ENCODE measurements at places on chromosomes 5 and 9.

DNA sequence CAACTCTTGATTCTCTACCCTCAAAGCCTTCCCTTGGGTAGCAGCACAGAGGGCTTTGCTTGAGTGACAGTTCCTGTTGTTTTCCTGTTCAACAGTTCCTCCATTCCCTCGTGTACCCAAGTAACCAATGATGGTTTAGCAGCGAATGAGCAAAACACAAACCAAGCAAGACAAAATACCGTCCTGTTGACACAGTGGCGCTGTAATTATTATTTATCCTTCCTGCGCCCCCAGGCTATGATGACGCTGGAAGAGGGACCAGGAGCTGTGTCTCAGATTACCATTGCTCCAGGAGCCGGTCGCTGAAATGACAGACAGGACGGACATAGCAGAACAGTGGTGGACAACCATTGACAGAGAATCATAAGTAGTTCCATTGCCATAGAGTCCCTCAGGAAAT lies 154.8 kb downstream of the GADD45G start:
- DNase-seq = peak; percentile 28

DNA sequence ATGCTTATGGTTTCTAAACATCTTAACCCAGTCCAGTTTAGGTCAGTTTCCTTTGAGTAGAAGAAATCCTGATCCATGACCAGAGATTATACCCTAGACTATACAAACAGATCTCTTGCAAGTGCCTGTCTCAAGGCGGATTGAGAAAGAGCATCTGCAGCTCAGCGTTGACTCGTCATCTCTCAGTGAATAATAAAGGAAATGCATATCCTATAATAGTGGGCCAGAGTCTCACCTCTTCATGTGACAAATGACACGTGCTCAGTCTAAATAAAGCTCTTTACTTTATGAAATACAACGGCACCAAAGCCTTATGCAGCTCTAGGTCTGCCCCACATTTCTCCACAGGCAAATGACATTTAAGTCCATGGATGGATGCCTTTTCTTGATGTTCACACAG lies 179.4 kb upstream of the NR3C1 start:
- no peak for DNase-seq

GRCh38 chr5:154865466-154866184 lies 7.2 kb downstream of the CNOT8 start:
- DNase-seq = no peak

- no peak for DNase-seq
Observed at GRCh38 chr5:107541400-107541799, 129.3 kb downstream of the EFNA5 start.

- DNase-seq = no peak
Observed at GRCh38 chr9:91182429-91183225, 179.1 kb downstream of the AUH start.

GRCh38 chr9:110432253-110432652 lies 94.6 kb upstream of the TXNDC8 start:
- no peak for DNase-seq

- DNase-seq = peak; percentile 81
Observed at GRCh38 chr5:123089914-123090660, 1.0 kb downstream of the PRDM6 start.

GRCh38 chr9:128683340-128684064 lies 5.5 kb upstream of the SET start:
- DNase-seq = peak; percentile 84

DNA sequence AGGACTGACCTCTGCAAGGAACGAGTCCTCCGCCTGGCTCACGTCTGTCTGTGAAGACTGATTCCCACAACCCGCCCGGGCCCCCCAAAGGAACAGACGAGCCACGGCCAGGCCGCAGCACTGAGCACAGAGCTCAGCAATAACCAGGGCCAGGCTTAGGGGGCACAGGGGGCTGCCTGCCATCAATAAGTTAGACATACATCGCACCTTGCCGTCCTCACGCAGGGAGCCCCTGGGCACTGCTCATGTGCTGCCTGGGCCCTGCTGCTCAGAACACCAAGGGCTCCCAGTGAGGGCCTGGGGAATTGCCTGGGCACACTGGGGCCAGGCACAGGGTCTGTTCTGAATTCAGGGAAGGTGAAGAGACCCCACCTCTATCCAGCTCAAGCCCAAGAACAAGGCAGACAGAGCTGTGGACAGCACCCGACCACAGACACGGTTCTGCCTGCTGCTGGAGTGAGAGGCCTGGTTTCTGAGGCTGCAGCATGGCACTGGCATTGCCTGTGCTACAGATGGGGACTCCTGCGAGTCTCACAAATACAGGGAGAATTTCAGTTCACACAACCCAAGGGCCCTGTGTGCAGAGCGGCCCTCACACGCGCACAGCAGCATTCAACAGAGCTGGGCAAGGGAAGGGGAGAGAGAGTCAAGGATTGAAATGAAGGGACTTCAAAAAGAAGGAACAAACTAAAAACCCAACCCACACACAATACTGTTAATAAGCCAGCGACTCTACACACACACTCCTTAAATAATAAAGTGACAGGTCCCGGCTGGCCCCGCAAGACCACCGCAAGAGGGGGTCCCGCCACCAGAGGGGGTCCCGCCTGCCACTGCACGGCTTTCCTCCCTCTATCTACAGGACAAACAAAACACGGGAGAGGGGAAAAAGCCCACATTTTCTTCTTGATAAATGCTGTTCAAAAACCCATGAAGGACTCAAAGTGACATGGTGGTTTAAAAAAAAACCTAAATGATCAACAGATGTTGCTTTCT lies 32.0 kb downstream of the PRRT1B start:
- DNase-seq = no peak

GRCh38 chr9:120876842-120877240 lies at the start of gene PHF19:
PHF19 (minus strand) TSS chr9:120877188; CDS start chr9:120874741, 2,447 bp downstream.
- peak; percentile 84 for DNase-seq

- no peak for DNase-seq
Observed at GRCh38 chr5:68334553-68334886, 119.0 kb downstream of the PIK3R1 start.

DNA sequence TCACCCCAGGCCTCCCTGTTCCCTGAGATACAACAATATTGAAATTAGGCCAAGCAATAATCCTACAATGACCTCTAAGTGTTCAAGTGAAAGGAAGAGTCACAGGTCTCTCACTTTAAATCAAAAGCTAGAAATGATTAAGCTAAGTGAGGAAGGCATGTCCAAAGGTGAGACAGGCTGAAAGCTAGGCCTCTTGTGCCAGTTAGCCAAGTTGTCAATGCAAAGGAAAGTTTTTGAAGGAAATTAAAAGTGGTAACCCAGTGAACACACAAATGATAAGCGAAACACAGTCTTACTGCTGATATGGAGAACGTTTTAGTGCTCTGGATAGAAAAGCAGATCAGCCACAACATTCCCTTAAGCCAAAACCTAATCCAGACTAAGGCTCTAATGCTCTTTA lies 39.8 kb downstream of the PTAR1 start:
- no peak for DNase-seq

DNA sequence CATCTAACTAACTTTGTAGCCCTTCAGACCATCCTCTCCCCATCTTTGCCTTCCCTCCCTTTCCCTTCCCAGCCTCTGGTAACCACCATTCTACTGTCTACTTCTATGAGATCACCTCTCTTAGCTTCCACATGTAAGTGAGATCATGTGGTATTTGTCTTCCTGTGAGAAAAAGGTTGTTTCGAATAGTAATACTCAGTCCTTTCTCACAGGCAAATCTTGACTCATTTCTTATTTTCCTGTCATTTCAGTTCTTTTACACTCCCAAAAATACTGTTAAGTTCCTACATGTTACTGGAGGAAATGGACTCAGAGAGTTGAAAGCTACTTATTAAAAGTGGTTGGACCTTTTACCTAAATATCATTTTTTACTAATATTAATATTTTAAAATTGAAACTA lies 82.1 kb downstream of the SLF1 start:
- no peak for DNase-seq

- no peak for DNase-seq
Observed at GRCh38 chr5:171128136-171128535, 180.9 kb upstream of the TLX3 start.

DNA sequence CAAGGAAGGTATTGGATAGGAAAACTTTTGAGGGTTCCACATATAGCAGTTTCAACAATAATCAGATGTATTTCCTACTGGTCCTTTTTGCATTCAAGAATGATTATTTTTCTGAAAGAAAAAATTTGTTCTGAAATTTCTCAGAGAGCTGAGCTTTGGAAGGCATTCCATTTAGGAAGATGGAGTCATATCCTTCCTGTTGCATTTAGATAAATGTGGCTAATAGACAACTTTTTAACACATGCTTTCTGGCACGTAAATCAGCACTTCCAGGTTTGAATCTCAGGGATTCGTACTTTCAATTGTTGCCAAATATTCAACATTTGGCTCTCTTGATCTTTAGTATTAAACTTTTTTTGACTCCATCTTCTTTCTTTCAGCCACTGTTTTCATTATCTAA lies 24.8 kb upstream of the TLR4 start:
- DNase-seq = no peak

DNA sequence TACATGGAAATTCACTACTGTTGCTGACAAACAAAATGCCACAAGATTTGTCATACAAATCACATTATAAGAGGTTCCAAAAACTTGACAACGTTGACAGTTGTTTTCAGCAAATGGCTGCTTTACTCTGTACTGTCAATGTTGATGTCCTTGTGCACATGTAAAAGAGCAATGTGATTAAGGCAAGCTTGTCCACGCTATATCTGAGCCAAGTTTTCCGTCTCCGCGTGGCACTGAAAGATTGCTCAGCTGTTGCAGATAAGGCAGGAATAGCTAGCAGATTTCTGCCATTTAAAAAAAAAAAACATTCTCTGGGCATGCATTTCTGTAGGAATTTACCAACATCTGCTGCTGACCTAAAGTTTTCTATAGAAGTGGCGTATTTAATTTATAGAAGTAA lies 46.4 kb upstream of the MEF2C start:
- no peak for DNase-seq

DNA sequence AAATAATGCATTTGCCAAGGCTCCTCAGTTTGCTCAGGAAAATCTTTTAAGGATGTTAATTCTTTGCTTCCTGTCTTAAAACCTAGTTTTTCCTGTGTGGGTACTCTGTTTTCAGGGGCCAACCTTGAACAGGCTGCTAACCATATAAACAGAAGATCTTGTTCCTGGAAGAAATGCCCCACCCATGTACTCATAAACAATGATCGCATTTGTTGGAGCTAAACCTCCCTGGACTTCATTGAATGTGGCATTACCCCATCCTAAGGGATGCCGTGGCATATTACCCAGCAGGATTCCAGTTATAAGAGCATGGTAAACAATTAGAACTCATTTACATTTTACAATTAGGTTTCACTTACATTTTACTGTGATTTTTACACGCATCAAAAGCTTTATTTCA lies 436.0 kb downstream of the ZNF608 start:
- no peak for DNase-seq

- DNase-seq = no peak
Observed at GRCh38 chr5:105970919-105971318, 1699.8 kb downstream of the EFNA5 start.

DNA sequence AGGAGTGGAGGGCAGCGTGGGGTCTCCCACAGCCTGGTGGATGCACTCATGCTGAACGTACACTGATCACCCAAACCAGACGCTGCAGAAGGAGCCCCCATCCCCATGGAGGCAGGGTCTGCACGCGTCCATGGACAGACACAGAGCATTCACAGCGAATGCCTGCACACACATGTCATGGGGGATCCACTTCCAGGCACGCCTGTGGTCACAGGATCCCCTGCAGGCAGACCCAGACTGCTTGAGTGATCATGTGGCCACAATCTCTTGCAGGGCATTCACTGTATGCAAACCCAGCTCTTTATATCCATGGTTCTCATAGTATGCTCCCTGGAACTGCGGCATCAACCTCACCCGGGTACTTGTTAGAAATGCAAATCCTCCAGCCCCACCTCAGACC lies 5.4 kb downstream of the SNCB start:
- no peak for DNase-seq

GRCh38 chr5:149452007-149452664 lies 73.0 kb upstream of the IL17B start:
- DNase-seq = peak; percentile 88

- peak; percentile 50 for DNase-seq
Observed at GRCh38 chr9:133161547-133161950, 2.2 kb downstream of the GBGT1 start.

GRCh38 chr9:122463828-122464632 lies 13.7 kb downstream of the OR1J1 start:
- DNase-seq = no peak

DNA sequence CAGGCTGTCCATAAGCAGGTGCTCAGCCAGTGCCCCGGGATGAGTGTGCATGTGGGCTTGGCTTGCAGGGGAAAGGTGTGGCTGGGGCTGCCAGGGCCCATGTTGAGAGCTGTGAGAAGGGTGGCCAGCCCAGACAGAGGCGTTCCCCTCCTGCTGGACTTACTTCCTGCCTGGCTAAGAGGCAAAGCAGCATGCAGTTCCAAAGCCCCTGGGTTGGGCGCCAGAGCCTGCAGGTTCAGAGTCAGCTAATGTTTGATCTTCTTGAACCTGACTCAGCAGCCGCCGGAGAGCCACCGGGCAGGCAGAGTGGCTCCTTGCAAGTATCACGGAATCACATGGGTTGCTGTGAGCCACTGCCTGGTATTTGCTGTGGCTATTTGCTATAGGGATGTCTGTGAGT lies 168.4 kb upstream of the MAP1B start:
- no peak for DNase-seq

- no peak for DNase-seq
Observed at GRCh38 chr9:83505282-83505681, 32.9 kb downstream of the FRMD3 start.

DNA sequence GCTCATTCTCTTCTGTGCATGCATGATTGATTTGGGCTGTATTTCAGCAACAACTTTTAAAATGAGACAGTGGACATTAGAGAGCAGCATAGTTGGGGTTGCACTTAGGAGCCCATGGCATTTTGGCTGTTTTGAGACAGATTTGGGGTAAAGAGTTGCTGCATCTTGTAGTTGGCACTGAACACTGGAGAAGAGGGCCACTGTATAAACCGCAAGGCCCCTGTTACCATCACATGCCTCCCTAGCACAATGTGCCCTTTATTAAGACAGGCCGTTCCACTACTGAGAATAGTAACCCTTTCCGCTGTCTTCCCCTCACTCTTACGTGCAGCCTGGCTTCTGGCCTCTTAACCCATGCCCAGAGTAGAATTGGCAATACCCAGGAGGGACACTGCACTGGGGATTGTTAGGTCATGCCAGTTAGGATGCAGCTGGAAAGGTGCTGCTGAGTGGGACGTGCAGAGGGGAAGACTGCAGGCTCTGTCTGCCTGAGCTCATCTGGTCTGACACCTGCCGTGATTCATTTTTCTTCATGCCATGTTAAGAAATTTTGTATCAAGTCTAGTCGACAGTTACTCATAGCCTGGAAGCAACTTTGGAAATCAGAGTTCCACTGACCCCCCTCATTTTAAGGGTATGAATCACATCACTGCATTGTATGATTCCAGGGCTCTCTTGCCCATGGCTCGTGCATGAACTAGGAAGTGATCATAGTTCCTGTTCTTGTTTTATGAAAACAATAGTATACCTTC lies 146.9 kb upstream of the DMRT1 start:
- no peak for DNase-seq

All from posterior vena cava (tissue), 2 donors.